GM12864 (cell line): ENCODE measurements at places on chromosomes 5 and 9.

GRCh38 chr9:74643303-74643923, 146.3 kb downstream of the RORB start:
- DNase-seq, result no peak

GRCh38 chr5:107404595-107405374, 266.0 kb downstream of the EFNA5 start:
- no peak for DNase-seq

DNA sequence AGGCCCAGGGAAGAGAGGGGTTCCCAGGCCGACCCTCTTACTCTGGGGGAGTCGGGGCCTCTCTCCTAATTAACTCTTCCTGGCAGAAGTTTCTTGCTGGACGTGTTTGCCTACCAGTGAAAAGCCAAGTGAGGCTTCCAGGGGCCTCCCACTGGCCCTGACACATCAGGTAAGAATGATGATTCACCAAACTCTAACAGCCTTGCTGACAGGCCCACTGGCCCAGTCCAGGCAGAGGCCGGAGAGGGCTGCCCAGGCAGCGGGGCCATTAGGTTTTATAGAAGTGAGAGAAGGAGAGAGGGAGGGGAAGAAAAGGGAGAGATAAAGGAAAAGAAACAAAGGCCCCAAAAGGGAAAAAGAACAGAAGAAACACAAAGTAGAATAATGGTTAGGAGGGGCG, 50.8 kb upstream of the FOXE1 start:
- DNase-seq, result no peak

- peak; percentile 47 for DNase-seq
These were observed 191.0 kb downstream of the TARS1 start for GRCh38 chr5:33631786-33632185.

GRCh38 chr9:105673850-105674387, 11.7 kb downstream of the TAL2 start:
- DNase-seq, result no peak
